Aorta (tissue), 5 donors: ENCODE measurements at places on chromosomes 7 and 10.

DNA sequence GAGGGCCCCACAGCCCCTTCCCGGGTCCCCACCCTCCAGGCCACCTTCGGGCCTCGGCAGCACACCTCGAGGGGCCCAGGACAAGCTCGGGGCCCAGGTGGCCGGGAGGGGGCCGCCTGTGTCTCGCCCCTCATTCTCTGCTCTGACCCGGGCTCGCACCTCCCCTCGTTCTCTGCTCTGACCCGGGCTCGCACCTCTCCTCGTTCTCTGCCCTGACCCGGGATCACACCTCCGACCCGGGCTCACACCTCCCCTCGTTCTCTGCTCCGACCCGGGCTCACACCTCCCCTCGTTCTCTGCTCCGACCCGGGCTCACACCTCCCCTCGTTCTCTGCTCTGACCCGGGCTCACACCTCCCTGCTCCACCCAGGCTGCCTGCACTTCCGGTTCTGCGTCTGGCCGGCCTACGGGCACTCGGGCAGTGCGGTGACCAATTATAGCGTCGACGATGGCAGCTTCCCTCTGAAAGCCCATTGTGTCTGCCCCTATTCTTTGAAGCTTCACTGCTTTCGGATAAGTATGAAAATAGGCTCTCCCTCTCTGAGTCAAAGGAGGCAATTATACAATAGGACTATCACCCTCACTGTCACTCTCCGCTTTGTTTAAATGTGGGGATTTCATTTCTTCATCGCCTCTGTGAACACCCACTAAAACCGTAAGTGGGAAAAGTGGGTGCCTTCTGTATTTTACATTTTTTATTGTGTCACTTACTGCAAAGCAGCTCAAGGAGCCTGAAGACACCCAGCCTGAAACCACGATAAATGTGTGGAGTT is 457.4 kb downstream of the DNAJB6 start:
- no peaks in the 10 kb centered on the region for H3K36me3 ChIP-seq
- no peak for DNase-seq
- no peaks in the 10 kb centered on the region for H3K27me3 ChIP-seq
- H3K4me3 ChIP-seq, result no peak overlapping the region
- no peak overlapping the region for H3K27ac ChIP-seq

DNA sequence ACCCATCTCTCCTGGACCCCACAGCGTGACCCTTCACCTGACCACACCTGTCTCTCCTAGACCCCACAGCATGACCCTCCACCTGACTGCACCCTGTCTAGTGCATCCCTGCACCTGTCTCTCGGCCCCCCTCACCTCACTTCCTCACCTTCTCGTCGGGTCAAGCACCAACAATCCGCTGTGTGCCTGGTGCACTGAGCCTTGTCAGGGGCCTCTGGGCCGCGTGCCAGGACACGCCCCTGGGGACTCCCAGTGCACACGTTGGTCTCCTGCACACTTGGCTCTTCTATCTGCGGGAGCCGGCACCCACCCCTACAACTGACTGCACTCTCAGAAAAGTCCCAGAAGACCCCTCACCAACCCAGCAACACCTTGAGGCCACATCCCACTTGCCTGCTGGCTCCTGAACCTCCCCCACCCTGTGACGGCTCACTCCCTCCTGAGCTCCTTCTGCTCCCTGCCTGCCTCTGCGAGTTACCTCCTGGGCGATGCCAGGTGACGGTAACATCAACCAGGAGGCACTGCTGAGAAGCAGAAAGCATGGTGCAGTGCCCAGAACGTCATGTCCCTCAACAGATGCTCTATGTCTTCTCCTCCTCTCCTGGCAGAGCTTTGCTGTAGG is 147.6 kb downstream of the DIP2C start:
- no peak overlapping the region for H3K27ac ChIP-seq
- H3K4me3 ChIP-seq, result no peak overlapping the region
- no peak for DNase-seq
- H3K27me3 ChIP-seq, result no peaks in the 10 kb centered on the region
- no peaks in the 10 kb centered on the region for H3K36me3 ChIP-seq

DNA sequence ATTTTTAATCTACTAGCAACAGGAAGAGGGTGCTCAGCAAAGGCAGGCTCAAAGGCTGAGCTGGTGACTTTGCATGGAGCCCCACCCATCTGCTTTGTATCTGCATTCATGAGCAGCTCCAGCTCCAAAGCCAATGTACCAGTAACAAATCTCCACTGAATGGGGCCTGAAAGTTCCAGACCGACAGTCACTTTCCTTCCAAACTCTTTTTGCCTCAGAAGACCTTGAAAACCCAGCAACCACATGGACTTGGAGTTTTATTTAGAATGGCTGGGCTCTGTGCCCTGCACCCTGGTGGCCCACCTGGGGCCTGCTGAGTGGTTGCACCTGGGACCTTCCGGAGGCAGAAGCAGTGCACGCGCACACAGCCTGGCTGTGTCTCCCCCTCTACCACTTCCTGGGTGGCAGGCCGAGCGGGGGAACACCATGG is 195.0 kb upstream of the PLXNA4 start:
- no peaks in the 10 kb centered on the region for H3K27me3 ChIP-seq
- H3K4me3 ChIP-seq, result no peak overlapping the region
- DNase-seq, result no peak
- H3K36me3 ChIP-seq, result no peaks in the 10 kb centered on the region
- no peak overlapping the region for H3K27ac ChIP-seq
- H3K4me1 ChIP-seq, result no peaks in the 10 kb centered on the region

- H3K27ac ChIP-seq, result no peak overlapping the region
- no peak for DNase-seq
- no peak overlapping the region for H3K4me3 ChIP-seq
Measured at GRCh38 chr10:131636116-131636515, 264.7 kb upstream of the PPP2R2D start.

DNA sequence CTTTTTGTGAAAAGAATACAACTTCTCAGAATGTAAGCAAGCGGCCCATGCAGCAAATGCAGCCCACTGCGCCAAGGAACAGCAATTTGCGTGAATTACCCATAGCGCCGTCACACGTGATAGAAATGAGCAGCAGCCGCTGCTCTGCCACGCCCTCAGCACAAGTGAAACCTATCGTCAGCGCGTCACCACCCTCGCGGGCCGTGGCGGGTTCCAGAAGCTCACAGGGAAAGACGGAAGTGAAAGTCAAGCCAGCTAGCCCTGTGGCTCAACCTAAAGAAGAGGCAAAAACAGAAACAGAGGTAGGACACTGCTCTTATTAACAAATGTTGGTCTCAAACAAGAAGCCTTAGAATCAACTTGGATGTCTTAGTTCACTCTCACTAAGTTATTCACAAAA is 70.5 kb downstream of the SHH start:
- no peaks in the 10 kb centered on the region for H3K4me1 ChIP-seq
- no peak overlapping the region for H3K4me3 ChIP-seq
- H3K36me3 ChIP-seq, result peaks cover 12% of the 10 kb centered on the region

DNA sequence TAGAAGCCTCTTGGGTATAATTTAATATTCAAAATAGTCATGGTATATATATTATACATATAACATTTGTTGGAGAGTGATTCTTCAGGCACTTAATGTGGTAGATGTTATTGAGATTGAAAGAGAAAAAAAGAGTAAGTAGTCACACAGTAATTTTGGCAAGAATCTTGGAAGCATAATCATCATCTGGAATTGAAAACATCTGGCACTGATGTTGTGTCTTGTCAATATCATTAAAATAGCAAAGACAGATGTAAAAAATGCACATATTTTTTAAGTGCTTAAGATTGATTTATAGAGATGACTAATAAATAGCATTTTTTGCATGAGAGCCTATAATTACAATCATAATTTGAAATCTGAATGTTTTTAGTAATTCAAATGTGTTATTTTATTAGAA is 9.5 kb downstream of the SEMA3D start:
- H3K27me3 ChIP-seq, result no peaks in the 10 kb centered on the region
- DNase-seq, result no peak
- no peak overlapping the region for H3K4me3 ChIP-seq
